ENCODE measurements at places on chromosomes 6 and 20.

DNA sequence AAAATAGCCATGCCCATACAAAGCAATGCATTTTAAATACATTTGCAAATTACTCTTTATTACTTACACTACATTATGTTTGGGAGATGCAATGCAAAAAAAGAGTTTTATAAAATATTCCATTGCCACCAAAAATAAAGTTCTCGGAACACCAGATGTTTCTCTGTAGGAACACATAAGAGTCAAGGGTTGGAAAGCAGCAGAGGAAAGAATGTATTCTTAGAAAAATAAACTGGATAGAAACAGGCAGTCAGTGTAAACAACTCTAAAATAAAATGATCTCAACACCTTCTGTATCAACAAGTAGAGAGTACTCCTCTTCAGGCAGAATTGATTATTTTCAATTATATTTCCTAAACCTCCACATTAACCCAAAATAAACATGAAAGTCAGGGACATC is 28.1 kb downstream of the KIF13A start:
- DNase-seq: no peak

DNA sequence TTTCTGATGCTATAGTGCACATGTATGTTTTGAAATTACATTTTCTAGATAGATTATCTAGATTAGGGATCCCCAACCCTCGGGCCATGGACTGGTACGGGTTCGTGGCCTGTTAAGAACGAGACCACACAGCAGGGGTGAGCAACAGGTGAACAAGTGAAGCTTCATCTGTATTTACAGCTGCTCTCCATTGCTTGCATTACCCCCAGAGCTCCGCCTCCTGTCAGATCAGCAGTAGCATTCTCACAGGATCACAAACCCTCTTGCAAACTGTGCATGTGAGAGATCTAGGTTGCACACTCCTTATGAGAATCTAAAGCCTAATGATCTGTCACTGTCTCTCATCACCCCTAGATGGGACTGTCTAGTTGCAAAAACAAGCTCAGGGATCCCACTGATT is 10.4 kb downstream of the CEP57L1 start:
- no peak for DNase-seq

GRCh38 chr20:53274807-53275206 is 302.6 kb downstream of the TSHZ2 start:
- DNase-seq: no peak

DNA sequence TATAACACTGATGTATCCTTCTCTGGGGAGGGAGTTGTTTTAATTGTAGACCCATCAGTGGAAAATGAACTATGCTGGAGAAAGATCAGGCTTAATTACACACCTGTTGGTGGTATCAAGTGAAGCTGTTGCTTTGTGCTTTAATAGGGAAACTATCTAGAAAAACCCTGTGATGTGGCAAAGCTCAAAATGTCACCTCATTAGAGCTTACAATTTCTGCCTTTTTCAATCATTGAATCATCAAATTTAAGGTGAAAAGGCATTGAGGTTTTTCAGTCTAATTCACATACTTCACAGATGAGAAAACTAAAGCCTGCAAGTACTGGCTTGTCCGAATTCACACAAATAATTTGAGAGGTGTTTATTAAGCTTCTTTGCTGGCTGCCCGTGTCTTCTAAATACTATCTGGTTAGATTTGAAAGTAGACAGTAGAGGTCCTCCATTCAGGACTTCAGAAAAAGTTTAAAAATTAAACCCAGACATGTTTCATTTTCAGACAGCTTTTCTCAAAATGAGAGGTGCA is 143.3 kb upstream of the MAP3K7 start:
- DNase-seq: no peak

DNA sequence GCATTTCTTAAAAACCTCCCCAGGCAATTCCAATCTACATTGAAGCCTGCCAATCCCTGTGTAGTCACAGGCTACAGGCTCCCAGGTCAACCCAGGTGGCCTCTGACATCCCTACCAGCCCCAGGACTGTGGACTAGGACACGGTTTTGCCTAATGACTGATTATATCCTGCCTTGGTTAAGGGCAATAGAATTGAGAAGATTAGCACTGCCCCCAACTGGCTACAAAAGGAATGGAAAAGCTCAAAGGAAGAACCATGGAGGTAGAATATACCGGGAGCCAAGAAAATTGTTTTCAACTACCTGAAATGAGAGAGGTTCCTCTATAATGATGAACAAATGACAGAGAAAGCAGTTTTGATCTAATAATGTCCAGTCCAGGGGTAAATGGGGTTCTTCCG is 421.1 kb upstream of the AGPAT4 start:
- no peak for DNase-seq

DNA sequence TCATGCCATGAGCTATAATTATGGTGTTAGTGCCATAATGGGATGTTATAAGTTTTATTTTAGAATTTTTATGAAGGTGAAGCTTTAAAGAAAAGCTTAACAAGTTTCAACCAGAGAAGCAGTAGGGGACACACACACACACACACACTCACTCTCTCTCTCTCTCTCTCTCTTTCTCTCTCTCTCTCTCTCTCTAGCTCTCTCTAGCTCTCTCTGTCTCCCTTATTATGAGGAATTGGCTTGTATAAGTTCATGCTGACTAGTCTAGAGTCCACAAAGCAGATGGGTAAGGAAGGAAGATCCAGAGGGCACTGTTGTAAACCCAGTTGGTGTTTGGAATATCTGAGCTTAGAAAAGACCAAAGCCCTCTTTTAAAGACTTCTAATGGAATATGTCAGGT is 102.4 kb downstream of the QKI start:
- no peak for DNase-seq

DNA sequence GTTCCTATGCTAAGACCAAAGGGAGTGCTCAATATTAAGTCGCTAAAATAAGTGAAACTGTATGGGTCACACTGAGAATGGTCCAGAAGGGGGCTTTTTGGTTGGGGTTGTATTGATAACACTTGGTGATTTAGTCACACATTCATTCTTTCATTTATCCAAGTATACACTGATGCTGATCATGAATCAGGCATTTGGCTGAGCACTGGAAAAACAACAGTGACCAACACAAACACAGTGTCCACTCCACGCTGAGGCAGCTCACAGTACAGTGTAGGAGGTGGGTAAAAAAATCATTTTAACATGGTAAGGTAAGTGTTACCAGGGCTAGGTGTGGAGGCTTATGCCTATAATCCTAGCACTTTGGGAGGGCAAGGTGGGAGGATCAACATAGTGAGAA is 9.2 kb upstream of the FAM83C start:
- no peak for DNase-seq

GRCh38 chr6:69005199-69005598 is 370.1 kb downstream of the ADGRB3 start:
- no peak for DNase-seq

- no peak for DNase-seq
These were observed 683.6 kb downstream of the KIF16B start for GRCh38 chr20:15889514-15890256.

- DNase-seq: no peak
These were observed 32.8 kb downstream of the CD164 start for GRCh38 chr6:109349419-109349987.

DNA sequence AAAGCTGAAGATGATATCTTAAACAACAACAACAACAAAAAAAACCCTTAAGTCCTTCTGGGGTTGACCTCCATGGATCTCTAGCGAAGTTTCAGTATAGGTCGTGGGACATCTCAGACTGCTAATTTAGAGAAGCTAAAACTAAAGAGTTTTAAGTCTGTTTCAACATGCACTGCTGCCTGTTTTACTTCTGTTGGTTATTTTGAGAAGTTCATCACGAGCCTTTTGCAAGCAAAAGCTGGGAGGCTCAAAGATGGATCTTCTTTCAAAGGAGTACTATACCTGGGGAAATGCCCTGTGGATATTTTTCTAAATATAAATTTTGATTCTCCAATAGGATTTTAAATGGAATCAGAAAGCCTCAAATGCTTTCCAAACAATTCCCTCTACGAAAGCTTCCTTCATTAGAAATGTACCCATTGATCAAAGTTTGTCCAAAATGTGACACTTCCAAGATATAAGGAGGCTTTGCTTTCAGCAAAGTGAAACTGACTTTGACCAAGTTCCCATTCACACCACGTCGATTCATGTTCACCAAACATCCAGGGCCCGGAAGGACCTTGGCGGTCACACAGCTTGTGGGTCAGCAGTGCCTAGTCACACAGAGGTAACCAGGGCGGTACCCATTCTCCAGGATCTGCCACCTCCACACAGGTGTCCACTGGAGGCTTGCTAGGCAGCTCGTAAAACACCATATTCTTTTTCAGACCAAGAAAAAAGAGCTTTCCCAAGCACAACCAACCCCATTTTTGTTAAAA is 94.7 kb upstream of the QKI start:
- no peak for DNase-seq

GRCh38 chr20:1108437-1108920 is 9.9 kb upstream of the PSMF1 start:
- peak; percentile 38 for DNase-seq

DNA sequence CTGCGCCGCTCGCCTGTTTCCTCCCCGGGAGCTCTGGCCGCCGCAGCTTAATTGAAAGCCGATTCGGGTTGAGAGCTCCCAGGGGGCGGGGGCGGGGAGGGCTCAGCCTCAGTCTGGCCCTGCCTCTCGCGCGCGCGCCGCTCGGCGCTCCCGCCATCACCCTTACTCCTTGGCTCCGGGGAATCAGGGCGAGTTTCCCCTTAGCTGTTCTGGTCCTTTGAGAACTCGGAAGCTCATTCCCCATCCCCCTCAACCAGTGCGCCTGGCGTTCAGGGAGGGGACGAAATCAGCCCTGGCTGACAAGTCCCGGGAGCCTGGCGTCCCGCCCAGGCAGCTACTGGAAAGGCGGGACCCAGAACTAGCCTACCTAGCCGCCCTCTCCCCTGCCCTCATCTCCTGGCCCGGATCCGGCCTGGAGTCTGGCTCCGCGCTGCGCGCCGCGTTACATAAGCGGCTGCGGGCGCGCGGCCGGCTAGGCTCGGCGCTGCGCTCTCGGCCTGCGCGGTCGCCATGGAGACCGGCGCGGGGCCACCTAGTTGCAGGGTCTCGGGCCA is 2.8 kb downstream of the SLC12A5 start:
- DNase-seq: no peak

DNA sequence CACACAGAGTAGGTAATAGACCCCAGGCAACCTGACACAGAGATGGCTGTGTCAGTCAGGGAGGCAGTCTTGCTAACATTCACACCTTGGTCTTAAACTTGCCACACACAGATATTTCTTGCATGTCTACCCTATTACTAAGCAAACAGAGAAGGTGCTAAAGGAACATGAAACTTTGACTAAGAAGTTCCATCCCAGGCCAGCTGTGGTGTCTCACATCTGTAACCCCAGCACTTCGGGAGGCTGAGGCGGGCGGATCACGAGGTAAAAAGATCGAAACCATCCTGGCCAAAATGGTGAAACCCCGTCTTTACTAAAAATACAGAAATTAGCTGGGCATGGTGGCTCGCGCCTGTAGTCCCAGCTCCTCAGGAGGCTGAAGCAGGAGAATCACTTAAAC is 222.4 kb upstream of the JARID2 start:
- peak; percentile 49 for DNase-seq

DNA sequence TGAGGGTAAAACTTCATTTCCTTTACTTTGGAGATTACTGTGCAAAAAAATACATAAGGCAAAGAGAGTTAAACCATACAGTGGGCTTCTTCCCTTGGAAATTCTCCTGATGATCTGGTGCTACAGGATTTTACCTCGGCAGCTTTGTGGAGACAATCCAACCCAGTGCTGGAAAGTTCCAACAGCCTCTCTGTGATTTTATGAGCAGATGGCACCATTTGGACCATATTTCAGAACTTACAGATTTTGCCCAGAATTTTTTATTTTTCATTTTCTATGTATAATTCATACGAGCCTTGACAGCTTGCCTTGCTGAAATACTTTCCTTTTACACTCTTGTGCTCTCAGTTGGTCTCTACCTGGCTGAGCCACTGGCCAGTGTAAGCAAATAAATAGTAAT is 43.3 kb upstream of the TNFRSF21 start:
- DNase-seq: no peak

- no peak for DNase-seq
These were observed 1.2 kb upstream of the TMEM181 start for GRCh38 chr6:158558415-158559306.

DNA sequence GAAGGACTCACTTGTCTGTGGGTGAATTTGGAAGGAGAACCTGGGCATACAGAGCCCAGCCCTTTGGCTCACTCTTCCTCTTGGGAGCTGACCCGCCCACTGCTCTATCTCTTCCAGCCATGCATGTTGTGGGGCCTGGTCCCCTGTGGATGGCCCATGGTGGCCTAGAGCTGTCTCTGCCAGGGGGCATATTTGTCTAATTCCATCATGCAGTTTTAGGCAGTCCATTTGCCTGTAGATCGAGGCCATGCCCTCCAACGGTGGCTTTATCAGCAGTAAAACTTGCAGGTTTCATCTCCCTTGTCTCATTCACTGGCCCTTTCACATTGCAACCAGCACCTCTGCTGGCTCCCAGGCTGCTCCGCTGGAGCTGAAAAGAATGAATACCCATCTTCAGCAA is 12.9 kb upstream of the EZR start:
- no peak for DNase-seq

- no peak for DNase-seq
These were observed 43.6 kb upstream of the SMLR1 start for GRCh38 chr6:130783416-130784107.

DNA sequence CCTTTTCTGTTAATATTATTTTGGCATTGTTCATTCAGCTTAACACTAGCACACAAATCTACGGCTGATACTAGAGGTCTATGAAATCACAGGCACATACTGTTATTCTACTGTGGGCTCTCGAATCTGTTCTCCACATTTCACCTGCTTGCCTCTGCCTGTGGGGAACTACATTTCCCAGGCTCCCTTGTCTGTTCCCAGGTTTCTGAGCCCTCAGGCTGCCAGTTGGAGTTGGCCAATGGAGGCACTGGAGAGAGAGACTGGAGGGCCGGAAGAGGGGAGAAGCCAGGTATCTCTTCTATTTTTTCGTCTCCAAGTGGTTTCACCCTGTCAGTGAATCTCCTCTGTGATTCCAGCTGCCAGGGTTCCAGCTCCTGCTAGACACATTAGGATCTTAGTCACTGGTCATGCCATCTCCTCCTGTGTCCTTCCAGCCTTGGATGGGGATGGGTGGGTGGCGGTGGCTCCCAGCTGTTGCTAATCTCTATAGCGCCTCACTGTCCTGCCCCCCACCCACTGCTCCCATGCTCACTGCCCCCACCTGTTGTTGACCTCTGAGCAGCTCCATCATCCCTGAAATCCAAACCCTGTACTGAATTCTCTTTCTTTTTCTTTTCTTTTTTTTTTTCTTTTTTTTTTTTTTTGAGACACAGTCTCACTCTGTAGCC is 188.2 kb downstream of the LRFN2 start:
- no peak for DNase-seq
